ENCODE measurements at places on chromosomes 5 and 9.
A peak's percentile ranks its signal among the peaks of the same experiment; 100 is the strongest.

DNA sequence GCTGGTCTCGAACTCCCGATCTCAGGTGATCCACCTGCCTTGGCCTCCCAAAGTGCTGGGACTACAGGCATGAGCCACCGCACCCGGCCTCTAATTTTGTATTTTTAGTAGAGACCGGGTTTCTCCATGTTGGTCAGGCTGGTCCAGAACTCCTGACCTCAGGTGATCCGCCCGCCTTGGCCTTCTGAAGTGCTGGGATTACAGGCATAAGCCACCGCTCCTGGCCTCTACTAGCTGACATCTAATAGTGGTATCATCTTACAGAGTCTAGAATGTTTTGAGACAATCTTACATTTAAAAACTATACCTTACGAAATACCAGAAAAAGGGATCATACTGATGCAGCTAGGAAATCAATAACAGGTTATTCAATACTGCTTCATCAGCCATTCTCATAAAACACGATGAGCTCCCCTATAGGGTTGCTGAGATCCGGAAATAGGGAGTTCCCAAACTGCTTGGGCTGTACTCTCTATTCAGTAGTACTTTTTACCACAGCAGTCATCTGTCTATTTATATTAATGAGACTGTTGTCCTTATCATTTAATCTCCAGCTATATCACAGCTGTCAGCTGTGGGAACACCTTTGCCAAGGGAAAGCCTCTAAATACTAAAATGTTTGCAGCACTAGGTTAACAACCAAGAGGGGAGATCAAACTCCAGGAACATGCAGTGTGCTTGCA is 8.1 kb upstream of the UBE2D2 start:
- DNase-seq = no peak

GRCh38 chr5:1104327-1105006 is 7.4 kb downstream of the SLC12A7 start:
- no peak for DNase-seq

- no peak for DNase-seq
These were observed 54.6 kb upstream of the TCF7 start for GRCh38 chr5:134059758-134060495.

GRCh38 chr5:136957428-136957827 is 541.7 kb downstream of the SPOCK1 start:
- DNase-seq = no peak

- no peak for DNase-seq
These were observed 66.4 kb upstream of the PLPP1 start for GRCh38 chr5:55601204-55601618.

GRCh38 chr9:3879726-3880505 is 354.1 kb upstream of the RFX3 start:
- no peak for DNase-seq

DNA sequence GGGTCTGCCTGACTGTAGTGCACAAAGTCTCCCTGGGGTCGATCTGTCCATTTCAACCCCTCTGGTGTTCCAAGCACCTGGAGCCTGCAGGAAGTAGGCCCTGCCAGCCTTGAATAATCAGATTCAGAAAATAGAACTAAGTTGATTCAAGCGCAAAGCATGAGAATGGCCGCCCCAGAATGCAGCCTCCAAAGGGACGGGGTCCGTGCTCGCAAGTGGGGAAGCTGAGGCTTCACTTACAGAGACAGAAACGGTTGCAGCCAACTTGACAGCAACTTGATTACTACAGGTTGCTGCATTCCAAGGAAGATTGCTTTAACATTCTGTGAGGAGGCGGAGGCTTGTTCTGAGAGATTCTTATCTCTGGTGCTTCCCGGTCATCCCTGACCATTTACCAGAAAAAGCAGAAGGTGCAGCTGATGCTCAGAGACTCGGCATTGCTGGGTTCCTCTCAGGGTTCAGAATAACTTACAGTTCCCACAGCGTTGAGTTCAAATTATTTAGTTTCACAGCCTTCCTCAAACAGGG is 14.9 kb upstream of the LRRC14B start:
- no peak for DNase-seq

- DNase-seq = no peak
These were observed 5.2 kb downstream of the GRAMD2B start for GRCh38 chr5:126428421-126428820.

GRCh38 chr9:115671963-115672305 is 481.7 kb upstream of the PAPPA start:
- DNase-seq = no peak

DNA sequence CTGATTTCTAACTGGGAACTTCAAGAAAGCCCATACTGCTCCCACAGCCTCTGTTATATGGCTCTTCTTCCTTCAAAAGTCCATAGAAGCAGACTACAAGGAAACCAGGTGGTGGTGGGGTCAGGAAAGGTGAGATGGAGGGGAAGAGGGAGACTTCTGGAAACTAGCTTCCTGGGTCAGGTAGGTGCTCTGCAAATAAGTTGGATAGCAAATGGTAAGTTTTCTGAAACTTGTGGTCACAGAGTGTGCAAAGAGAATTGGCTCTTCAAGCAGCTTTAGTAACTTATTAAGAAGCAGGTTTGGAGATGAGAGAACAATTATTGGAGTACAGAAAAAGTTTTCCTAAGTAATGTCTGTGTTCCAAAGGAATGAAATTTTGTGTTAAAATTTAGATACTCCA is 316.9 kb downstream of the ADGRV1 start:
- DNase-seq = no peak

- no peak for DNase-seq
These were observed 20.8 kb upstream of the ZNF354A start for GRCh38 chr5:178751286-178751685.

GRCh38 chr9:136621019-136621733 is 41.5 kb upstream of the EGFL7 start:
- no peak for DNase-seq

GRCh38 chr5:139642891-139643871 is 5.0 kb upstream of the CXXC5 start:
- no peak for DNase-seq

GRCh38 chr5:126647071-126647470 is 46.3 kb downstream of the PHAX start:
- DNase-seq = no peak

- DNase-seq = no peak
These were observed 350.3 kb upstream of the ACTBL2 start for GRCh38 chr5:57832875-57833274.

- no peak for DNase-seq
These were observed 483.2 kb downstream of the CDH10 start for GRCh38 chr5:24161559-24161958.

GRCh38 chr5:110055302-110055701 is 365.6 kb downstream of the MAN2A1 start:
- no peak for DNase-seq

DNA sequence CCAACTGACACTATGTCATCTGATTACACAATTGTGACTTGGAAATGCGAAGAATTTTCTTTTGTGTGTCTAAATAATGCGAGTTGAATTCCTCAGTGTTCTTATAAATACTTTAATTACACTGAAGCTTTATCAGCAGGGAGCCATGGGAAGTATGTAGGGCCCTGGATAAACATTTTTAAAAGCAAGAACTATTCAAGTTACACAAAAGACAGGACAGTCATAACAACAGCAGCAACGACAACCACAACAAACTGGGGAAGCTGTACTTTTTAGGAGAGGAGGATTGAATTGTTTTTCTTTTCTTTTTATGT is 250.3 kb upstream of the ZNF608 start:
- DNase-seq = no peak

GRCh38 chr9:92483627-92484545 is 1.6 kb upstream of the ASPN start:
- no peak for DNase-seq

GRCh38 chr5:73303148-73304079 is 130.4 kb downstream of the TMEM174 start:
- DNase-seq = no peak

DNA sequence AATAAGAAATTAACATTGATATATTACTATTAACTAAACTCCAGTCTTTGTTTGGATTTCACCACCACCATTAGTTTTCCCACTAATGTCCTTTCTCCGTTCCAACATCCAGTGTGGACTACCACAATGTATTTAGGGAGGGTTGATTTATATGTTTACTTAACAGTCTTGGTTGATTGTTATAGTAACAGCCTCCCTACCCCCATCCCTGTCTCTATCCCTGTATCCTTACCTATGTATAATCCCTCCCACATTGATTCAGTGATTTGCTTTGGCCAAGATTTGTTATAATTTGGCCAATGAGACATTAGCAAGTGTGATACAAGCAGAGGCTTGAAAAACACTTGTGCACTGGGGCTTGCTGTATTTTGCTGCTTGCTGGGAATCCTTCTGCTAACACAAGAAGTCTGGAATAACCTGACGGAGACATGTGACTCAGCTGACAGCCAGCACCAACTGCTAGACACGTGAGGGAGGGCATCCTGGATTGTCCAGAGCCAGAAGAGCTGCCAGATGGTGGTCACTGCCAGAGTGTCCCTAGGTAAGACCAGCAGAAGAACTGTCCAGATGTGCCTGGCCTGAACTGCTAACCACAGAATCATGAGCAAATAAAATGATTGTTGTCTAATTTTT is 51.2 kb upstream of the TCF7 start:
- no peak for DNase-seq

- no peak for DNase-seq
These were observed 8.3 kb downstream of the CAMK4 start for GRCh38 chr5:111232311-111233051.

DNA sequence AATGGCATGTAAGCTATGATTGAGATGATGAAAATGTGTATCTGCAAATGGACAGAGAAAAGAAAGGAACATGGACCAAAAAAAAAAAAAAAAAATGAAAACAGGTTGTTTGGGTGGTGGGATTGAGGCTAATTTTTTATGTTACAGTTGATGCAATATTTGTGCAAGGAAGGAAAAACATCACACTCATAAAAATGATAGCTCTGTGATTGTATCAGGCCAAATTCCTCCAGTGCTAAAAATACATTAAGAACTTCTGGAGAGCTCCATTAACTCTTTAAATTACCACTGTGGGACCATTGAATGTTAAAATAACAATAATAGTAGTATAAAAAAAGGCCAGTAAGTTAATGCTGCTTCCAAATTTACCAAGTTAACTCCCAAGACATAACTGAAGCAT is 79.5 kb upstream of the MSX2 start:
- no peak for DNase-seq

GRCh38 chr5:177982072-177982727 is 13.8 kb downstream of the PROP1 start:
- DNase-seq = no peak

DNA sequence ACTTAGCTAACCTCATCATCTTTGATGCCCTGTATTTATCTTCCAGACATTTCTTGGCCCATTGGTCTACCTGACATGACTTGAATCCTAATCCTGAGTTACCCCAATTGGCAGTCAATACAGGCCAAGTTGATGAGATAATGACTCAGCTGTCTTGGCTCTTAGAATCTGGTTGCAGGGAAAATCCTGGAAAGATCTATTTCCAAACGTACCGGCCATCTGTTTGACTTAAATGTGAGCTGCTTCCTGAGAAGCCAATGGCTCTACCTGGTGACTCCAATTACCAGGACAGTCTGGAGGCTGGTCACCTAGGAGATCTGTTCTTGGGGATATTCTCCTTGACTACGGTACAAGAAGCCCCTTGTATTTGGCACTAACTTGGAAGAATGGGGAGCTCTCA is 475.2 kb upstream of the BRINP1 start:
- no peak for DNase-seq

- no peak for DNase-seq
These were observed 121.0 kb downstream of the FEM1C start for GRCh38 chr5:115423541-115423940.

DNA sequence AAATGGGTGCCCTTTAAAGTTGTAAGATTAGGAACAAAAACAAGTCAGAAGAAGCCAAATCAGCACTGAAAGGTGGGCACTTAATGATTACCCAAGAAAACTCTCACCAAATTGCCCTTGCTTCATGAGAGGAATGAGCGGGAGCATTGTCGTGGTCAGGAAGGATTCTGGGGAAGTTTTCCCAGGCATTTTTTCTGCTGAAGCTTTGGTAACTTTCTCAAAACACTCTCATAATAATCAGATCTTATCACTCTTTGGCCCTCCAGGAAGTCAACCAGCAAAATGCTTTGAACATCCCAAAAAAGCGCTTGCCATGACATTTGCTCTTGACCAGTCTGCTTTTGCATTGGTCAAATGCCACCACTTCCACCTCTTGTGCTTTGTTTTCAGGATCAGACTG is 10.4 kb upstream of the PCDHGC3 start:
- DNase-seq = no peak

DNA sequence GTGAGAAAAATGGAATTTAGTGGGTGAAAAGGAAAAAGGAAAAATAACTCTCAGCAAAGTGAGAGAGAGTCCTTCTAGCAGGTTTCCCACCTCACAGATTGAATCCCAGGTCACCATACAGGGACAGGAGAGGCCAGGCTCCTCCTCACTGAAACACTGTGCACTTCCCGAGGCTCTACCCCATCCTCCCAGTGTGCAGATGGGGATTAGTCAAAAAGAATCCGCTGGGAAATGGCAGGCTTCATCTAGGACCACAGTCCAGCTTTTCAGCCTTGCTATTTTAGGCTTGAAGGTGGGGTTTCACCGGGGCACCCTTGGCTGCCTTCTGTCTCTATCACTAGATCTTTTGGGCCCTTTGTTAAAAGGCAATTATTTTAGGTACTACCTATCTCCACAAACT is 47.8 kb downstream of the YIPF5 start:
- no peak for DNase-seq

DNA sequence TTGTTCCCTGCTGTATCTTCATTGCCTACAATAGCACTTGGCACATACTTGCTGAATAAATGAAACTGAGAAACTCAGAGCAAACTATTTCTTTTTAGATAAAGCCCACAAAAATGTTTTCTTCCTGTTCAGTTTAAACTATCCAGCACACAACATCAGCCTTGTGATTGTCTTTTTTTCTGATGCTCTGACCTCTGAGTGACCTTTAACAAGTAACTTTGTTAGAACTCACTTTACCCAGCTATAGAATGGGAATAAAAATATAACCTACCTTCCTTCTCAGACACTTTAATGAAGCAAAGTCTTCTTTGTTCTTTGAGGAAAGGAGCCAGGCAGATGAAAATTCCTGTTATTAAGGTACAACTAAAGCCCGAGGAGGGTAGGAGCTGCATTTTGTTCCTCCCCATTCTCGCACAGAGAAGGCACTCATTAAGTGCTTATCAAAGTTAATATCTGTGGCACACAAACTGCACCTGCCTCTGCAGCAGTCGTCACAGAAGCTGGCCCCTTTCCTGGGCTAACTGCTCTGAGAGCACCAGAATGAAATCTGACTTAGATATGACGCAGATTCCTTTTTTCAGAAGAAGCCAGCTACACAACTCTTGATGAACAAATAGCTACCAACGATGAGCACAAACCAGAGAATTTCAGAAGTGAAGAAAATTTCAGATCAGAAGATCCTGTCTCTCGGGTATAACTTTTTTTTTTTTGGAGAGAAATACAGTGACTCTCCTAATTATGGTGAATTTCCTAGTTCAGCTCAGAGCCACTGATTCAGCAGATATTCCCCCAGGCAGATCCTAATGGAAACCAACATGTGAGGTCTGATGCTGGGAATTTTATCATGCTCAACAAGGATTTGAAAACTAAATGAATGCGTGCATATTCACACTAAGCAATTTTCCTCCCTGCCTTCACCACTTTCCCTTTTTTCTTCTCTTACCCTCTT is 31.0 kb upstream of the NR3C1 start:
- DNase-seq = peak; percentile 29

GRCh38 chr5:62600560-62601252 is 22.1 kb downstream of the LRRC70 start:
- no peak for DNase-seq

- no peak for DNase-seq
These were observed 66.5 kb downstream of the TEX10 start for GRCh38 chr9:100286257-100286656.

GRCh38 chr5:161095953-161096352 is 243.9 kb upstream of the ATP10B start:
- no peak for DNase-seq
